C1 segment of cervical spinal cord (tissue), 14 donors: ENCODE measurements at places on chromosomes 16 and 17.

GRCh38 chr16:77299395-77299794, 100.2 kb downstream of the SYCE1L start:
- DNase-seq = no peak

DNA sequence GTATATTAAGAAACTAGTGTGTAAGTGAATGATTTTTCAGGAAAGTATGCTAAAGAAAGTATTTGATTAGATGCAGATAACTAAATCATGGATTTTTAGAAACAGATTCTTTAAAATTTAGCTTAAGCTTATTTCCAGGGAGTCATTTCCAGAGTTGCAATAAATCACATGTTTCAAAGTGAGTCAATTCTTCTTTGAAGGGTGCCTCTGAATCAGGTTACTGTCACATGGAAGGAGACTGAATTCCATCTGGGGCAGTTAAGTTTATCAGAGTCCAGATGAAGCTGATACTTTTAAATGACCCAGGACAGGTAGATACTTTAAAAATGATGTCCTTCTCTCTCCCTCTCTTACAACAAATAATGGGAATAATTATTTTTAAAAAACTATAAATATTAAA, 5.0 kb downstream of the MFSD11 start:
- DNase-seq = no peak

GRCh38 chr17:51238255-51238887, 21.5 kb downstream of the MBTD1 start:
- no peak for DNase-seq

DNA sequence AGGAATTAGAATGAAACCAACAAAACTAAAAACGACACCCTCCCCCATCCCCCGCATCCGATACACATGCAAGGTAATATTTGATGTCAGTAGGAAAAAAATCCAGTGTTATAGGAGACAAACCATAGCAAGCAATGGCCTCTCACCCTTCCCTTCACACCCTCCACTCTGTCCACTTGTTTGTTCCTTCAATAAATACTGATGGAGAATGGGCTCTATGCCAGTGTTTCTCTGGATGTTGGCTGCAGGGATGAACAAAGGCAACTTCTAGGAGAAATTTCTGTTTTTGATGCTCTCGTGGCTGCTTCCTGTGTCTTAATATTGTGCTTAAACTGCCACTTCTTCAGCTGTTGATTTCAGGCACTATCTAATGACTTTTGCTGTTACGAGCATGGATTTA, 98.8 kb downstream of the WWOX start:
- no peak for DNase-seq
